ENCODE measurements at places on chromosomes 5 and 9.

DNA sequence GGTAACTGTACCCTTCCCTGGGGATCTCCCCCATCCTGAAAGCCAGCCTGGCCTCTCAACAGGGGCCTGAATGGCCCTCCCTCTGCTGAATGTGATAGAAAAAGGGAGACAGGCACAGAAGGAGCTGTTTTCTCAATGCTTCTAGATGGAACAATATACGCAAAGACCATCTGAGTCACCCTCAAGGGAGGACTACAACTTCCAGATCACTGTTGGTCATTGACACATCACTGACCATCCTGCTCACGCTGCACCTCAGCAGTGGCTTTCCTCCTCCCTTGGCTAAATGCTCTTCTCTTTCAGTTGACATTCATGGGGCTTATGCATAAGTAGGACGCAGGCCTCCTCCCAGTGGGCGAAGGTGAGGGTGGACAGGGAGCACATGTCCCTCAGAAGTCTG, 112.2 kb upstream of the SHB start:
- no peak for DNase-seq

- no peak for DNase-seq
Measured at GRCh38 chr5:57703721-57704120, 221.1 kb upstream of the ACTBL2 start.

DNA sequence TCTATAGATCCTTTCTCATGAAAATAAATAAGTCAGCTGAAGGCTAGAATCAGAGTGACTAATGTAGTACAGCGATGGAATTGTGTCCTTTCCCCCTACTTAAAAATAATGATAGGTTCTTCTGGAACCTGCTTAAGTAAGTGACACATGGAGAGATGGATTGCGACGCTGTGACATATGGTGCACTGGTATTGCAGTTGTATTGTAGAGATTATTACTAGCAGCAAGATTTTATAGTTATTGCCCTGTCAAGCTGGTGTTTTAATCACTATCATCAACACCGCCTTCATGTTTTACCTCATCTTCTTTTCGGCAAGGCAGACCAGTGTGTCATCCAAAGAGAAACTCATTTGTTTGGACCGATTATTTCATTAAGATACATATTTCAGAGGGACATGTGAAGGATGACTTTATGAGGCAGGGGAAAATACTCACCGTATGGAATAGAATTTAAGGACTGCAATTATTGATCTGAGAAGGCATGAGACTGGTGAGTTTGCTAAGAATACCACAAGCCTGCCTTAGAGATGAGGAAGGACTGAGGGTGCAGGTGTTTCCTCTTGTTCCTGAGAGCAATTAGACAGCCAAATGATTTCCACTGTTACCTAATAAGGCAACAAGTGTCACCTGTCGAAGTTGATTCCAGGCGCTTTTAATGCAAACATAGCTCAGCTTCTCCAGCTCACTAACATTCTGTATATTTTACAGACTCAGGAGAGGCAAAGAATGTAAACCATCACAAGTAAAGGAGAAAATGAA, 1855.5 kb downstream of the MAT2B start:
- DNase-seq, result no peak

DNA sequence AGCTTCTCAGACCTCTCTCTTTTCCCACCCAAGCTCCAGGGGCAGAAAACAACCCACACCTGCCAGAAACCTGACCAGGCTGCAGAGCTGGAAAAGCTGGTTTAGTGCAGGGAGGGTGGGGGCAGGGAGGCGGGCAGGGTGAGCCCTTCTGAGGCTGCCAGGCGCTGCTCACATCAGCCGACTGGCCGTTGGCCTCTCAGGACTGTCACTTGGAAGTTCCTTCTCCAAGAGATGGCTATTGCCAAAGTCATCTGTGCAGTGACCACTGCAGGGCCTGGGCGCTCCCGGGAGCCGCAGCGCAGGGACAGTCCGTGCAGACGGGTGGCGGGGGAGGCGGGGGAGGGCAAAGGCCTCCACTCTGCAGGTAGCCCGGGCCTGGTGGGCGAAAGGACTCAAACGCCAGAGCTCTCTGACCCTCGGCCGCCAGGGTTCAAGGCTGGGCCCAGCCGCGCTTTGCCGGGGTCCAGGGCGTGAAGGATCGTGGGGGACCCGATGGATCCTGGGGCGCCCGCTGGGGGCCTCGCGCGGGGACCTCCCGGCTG, 205.0 kb upstream of the IER5L start:
- no peak for DNase-seq

GRCh38 chr5:178201221-178201926, 3.0 kb upstream of the HNRNPAB start:
- DNase-seq, result no peak

DNA sequence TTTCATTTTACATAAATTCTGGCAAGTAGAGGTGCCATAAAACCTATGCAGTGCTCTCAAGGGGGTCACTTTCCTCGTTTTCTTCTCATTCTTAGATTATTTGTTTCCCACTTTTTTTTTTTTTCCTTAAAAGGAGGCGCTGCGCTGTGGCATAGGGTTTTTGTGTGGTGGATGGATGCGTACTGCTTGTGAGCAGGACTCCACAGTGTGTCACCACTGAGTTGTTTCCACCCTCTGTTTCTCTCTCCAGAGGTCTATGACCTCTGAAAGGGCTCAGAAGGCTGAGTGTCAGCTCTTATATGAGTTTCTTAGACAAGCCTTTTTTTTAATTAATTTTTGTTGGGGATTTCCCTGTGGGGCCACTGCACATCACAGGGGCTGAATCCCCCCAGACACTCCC, 13.6 kb upstream of the CLTB start:
- no peak for DNase-seq

- no peak for DNase-seq
Measured at GRCh38 chr5:96219580-96220281, 213.3 kb downstream of the PCSK1 start.

DNA sequence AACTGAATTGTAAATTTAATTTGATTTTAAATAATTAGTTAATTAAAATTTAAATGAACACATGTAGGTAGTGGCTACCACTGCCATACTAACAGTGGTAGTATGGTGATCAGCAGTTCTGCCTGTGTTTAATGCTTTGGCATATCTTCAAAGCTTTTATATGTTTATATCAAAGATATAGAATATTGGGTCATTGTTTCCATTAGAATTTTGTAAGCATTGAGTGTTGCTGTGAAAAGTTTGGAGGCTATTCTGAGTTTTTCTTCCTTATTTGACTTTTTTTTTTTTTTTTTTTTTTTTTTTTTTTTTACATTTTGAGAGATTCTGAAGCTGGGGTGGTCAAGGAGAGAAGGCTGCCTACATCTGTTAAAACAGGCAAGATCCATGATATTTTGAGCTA, 134.2 kb downstream of the SPATA31D1 start:
- DNase-seq, result no peak

DNA sequence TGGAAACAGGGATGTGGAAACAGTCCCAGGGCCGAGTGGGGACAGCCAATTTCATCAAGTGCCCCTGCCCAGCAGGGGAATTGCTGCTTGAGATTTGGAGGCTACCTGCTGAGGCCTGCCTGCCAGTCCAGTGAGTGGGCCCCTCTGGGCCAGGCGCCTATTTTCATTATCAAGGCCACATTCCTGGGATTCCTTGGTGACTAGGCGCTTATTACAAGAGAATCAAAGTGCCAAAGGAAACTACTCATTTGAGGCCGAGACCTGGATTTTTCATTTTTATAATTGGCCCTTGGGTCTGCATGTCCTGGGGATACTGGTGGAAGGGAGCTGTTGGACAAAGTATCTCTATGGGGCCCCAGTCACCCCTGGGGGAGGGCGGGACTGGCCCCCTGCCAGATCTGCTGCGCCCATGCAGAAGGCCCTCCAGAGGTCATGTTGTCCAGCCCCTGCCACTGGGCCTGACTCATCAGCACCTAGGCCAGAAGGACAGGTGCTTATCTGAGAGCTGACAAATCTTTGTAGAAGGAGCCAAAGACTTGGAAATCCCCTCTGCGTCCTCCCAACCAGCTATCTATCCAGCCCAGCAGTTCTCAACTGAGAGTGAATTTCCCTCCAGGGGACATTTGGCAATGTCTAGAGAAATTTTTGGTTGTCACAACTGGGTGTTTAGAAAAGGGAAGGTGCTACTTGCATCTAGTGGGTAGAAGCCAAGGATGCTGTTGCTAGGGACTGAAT, 45.6 kb downstream of the FOXI1 start:
- no peak for DNase-seq

GRCh38 chr9:21002040-21002439, 29.4 kb downstream of the HACD4 start:
- DNase-seq, result no peak

GRCh38 chr5:909086-909485, 16.4 kb downstream of the TRIP13 start:
- no peak for DNase-seq
